ENCODE measurements at places on chromosomes 2 and 18.

- DNase-seq: peak; percentile 43
These were observed 48.5 kb upstream of the IKZF2 start for GRCh38 chr2:213199871-213200270.

GRCh38 chr2:29420464-29420863 is 305.2 kb downstream of the CLIP4 start:
- DNase-seq: no peak

- DNase-seq: no peak
These were observed 507.1 kb upstream of the ID2 start for GRCh38 chr2:8174641-8175257.

GRCh38 chr2:197209742-197210408 is 100.7 kb downstream of the ANKRD44 start:
- peak; percentile 20 for DNase-seq

DNA sequence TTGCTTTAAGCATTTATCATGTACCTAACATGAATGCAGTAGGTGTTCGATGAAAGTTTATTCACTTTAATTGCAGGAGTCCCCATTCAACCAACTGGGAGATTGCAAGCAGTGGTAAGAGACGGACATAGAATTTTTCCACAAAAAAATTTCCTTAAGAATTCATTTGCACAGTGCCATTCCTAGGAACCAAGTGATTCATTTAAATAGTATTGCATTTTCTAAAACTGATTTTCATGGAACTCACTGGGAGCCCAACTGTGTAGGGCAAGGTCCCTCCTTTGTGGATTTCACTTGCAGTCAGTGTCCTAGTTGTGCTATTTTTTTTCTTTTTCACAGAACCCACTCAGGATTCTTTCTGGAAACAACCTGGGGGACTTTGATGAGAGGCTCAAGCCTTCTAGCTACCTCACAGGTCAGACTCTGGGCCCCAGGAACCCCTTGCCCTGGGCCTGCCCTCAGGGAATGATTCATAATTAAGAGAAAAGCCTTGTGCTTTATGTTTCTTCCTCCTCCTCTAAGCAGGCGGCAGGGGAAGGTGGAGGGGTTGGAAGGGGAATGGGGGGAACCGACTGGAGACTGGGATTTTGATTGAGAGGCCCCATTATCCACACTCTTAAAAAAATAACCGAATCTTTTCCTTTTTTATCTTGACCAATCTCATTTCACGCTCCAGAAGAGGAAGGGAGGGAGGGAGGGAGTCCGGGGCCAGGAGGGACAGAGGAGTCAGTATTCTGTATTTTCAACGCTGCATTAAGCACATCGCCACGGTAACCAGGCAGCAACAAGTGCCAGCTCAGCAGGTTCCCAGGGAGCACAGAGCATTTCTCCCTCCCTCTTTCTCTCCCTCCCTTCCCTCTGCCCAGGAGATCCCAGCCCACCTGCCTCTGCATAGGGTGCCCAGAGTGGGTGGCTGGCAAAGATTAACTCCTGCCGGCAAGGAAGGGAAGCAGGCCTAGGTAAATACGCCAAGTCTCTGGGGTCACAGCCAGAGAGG is 51.8 kb downstream of the PSD4 start:
- no peak for DNase-seq

- no peak for DNase-seq
These were observed 78.2 kb downstream of the TRIP12 start for GRCh38 chr2:229843613-229844012.

DNA sequence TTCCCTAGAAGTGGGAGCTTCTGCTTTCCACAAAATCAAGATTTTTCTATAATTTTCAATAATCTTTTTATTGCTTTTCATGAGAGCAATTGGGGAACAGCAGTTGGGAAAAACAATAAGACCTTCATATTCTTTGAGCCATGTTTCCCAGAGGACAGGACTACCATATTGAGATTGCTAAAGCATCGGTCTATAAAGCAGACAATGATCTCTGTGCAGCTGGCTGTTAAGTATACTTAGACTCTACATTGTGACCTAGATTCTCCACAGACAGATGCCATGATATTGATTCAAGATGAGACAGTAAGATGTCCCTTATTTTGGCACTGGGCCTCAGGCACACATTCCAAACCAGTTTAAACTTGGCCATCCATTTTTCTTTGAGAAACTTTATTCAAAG is 1178.7 kb downstream of the SUCLG1 start:
- no peak for DNase-seq

DNA sequence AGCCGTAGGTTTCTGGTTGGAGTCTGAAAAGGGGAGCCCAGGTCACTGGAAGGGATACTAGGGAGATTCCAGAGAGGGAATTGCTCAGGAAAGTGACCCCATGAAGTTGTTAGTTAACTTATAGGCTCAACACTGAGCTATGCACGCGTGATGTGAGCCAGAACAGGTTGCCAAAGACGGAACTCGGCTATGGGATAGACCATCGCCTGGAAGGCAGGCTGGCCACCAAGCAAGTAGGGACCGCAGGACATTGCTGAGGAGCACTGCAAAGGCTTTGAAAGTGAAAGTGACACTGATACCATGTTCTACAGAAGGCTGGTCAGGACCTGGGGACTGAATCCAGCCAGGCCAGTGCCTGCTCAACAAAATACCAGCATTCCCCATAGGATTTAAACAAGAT is 7.3 kb downstream of the FARP2 start:
- no peak for DNase-seq

- DNase-seq: no peak
These were observed 124.8 kb downstream of the DTNB start for GRCh38 chr2:25548601-25549000.

DNA sequence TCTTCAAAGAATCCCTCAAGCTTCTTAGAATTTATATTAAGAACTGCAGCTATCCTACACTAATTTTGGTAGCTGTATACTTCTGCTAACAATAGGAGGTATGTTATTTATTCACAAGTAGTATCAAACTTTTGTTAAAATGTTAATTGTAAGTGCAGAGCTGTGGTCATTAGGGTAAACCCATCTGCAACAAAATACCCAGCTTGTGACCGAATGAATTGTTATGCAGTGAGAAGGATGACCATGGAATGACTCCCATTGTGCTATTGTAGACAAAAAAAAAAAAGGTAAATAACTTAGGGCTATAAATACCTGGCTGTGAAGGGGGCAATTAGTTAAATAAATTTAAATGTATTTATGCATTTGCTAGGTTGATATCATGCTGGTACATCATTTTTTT is 186.1 kb downstream of the ADCYAP1 start:
- DNase-seq: no peak

DNA sequence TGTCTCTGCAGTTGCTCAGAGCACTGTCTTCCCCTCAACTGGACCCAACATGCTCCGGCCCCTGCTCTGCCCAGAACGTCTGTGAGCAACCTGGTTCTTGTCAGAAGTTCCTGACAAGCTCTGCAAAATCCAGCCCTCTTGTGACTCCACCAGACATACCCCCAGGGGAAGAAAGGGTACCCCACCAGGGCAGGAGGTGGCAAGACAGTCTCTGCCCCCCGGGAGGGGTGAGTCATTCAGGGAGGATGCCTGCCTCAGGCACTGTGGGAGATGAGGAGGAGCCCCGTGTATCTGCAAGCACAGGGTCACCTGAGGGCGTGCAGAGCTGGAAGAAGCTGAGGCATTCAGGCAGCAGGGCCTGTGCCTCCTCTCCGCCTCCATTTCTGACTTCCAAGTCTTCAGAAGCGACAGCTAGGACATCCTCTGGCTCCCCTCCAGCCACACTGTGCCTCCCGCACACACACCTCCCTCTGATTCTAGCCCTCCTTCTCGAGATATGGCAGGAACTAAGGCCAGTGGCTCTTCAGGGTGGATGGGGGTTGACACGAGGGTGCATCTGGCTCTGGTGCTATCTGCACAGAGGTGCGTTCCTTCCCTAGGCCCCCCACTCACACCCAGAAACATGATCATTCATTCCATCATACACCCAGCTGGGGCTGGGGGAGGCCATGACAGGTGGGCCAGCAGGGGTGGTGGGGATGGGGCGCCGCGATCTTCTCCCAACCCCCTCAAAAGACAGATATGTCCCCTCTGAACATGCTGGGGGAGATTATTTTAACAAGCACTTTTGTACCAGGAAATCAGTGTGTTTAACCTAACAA is 222.2 kb downstream of the CYP26B1 start:
- no peak for DNase-seq

GRCh38 chr2:120771111-120771780 is 35.6 kb downstream of the GLI2 start:
- DNase-seq: peak; percentile 37

DNA sequence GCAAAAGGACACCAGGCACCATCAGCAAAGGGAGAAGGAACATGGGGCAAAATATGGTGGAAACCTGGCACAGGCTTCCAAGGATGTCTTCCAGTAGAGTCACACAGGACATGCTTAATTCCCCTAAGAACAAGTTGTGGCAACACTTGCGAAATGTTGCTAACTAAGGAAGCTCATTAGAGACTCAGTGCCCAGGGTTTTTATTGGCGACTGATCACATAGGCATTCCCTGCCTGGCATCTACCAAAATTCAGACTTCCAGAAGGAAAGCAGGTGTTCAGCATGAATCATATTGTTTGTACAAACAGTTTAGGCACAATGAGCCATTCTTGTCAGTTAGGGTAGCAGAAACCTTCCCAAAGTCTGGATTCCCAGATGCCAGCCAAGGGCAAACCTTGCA is 25.7 kb downstream of the SLC4A1AP start:
- DNase-seq: peak; percentile 87

DNA sequence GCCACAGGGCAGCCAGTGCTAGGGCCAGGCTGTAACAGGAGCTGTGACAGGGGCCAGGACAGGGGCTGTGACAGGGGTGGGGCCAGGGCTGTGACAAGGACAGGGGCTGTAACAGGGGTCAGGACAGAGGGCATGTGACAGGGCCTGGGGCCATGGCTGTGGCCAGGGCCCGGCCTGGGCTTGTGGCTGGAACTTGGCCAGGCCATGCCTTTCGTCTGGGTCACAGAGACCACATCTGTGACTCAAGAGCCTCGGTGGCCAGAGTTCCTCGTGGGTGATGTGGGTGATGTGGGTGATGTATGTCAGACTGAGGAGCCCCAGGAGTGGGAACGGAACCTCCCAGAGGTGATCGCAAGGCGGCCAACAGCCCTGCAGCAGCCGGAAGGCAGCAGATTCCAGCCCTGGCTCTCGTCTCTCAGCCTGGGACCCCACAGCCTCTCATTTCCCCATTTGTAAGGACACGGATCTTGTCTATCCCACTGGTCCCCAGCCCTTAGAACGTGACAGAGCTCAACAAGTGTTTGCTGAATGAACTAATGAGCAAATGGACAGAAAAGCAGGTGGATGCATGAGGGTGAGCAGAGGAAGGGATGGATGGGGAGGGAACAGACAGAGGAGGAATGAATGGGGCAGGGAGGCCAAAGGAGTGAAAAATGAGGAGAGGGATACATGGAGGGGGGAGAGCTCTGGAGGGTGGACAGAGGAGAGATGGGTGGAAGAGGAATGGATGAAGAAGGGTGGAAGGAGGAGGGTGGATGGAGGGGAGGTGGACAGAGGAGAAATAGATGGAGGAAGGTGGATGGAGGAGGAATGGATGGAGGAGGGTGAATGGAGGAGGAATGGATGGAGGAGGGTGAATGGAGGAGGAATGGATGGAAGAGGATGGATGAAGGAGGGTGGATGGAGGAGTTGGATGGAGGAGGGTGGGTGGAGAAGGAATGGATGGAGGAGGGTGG is 17.3 kb downstream of the ESPNL start:
- DNase-seq: no peak

DNA sequence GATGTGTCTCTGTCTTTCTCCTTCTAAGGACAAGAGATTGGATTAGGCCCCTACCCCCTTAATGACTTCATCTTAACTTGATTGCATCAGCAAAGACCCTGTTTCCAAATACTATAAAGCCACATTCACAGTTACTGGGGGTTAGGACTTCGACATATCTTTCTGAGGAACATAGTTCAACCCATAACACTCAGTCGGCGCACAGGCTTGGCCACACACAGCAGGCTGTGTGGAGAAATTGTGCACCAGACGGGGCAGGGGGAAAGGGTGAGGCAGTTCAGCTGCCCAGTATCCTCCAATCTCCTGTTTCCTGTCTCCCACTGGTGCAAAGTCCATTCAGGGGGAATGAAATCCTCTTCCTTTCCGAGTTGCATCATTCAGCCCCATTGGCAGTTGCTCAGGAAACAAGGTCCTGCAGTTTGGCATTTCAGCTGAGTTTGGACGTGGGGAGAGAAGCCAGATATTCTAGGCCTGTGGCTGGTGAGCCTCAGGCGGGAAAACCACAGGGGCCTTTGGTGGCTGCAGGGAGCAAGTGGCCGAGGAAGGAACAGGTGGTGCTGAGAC is 9.4 kb upstream of the RAPGEF4 start:
- no peak for DNase-seq

- no peak for DNase-seq
These were observed 4.3 kb downstream of the GPR35 start for GRCh38 chr2:240629619-240629967.

- no peak for DNase-seq
These were observed 21.1 kb downstream of the KIF5C start for GRCh38 chr2:148896136-148896535.

DNA sequence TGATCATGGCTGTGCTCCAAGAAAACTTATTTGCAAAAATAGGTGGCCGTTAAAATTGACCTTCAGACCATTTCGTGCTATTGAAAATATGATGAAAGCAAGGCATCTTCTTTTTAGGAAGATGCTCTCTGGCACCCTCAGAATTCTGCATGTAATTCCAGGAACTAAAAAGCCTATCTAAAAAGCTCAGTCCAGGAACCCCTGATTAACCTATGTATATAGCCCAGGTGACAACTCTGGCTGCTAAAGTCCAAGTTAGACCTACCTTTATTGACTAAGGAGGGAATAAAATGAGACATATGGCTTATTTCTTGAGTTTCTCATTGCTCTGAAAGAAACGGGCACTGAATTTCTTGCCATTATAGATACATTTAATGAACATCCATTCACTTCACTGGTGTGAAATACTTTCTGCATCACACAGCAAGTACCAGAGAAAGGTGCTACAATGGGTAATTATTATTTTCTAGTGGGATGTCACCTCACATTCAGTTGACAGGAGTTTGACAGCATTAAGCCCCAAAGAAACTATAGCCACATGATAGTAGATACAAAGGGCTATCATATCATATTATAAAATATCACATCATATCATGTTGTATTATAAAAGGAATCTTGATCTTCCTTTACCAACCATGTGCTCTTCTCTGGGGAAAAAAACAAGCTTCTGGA is 83.8 kb downstream of the EPHA4 start:
- DNase-seq: no peak

DNA sequence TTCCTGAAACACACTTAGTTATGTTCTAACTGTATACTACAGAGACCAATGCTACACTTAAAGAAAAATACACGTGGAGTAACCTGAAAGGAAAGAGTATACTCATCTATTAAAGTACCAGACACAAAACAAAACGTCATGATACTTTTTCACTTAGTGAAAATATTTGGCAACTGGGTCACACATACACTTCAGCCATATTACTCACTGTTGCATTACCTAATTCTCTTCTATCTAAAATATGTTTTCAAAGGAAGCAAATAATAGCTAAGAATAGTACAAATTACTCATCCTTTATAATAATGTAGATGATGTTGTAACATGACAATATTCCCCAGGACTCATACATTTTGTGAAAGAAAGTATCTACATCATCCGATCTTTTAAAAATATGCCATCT is 76.5 kb upstream of the EPB41L3 start:
- DNase-seq: peak; percentile 44

GRCh38 chr2:97708608-97709007 is 4.8 kb upstream of the ZAP70 start:
- DNase-seq: no peak
